Fibroblast of the aortic adventitia (primary cell): ENCODE measurements at places on chromosomes 7 and 10.
A peak's percentile ranks its signal among the peaks of the same experiment; 100 is the strongest.

DNA sequence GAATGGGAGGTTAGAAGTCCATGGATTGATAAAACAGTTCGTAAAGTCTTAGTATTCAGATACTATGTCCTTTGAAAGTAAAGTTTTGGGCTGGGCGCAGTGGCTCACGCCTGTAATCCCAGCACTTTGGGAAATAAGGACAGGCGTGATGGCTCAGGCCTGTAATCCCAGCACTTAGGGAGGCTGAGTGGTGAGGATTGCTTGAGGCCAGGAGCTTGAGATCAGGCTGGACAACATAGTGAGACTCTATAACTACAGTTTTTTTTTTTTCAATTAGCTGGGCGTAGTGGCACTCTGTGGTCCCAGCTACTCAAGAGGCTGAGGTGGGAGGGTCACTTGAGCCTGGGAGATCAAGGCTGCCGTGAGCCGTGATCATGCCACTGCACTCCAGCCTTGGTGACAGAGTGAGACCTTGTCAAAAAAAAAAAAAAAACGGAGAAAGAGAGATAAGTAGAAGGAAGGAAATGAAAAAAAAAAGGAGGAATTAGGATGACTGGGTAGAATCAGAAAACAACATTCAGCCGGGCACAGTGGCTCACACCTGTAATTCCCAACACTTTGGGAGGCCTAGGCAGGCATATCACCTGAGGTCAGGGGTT is 25.7 kb upstream of the AGFG2 start:
- no peak for DNase-seq

DNA sequence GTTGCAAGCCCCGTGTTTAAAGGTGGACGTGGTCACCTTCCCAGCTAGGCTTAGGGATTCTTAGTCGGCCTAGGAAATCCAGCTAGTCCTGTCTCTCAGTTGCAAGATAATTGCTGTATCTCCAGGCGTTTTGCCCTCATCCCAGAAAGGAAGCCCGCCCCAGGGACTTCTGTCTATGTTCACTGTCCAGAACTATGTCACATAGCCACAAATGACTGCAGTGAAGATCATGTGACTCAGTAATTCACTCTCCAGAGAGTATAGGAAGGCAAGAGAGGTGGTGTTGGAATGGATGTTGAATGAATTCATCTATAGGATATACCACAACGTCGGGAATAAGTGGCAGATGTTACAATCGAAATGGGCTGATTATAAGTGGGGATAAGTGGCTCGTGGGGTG is 349 bp upstream of the ERVW-1 start:
- no peak for DNase-seq

DNA sequence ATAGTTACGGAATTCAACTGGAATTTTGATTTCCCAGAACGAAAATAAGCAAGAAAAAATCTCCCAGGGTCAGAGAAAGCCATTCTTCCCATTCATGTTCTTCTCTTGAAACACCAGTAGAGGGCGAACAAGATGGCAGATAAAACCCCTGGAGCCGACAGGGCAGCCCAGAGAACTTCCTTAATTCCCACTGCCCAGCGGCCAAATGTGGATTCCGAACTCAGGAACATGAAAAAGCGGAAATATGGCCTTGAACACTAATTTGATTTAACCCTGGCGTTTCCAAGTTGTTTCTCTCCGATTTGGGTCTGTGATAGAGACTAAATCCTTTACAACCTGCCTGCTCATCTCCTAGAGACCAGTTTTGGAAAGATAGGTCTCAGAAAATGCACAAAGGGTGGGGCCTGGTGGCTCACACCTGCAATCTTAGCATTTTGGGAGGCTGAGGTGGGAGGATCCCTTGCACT is 100.7 kb upstream of the WAC start:
- DNase-seq, result peak; percentile 83

- DNase-seq, result no peak
Measured at GRCh38 chr10:131433568-131433967, 122.0 kb upstream of the TCERG1L start.

DNA sequence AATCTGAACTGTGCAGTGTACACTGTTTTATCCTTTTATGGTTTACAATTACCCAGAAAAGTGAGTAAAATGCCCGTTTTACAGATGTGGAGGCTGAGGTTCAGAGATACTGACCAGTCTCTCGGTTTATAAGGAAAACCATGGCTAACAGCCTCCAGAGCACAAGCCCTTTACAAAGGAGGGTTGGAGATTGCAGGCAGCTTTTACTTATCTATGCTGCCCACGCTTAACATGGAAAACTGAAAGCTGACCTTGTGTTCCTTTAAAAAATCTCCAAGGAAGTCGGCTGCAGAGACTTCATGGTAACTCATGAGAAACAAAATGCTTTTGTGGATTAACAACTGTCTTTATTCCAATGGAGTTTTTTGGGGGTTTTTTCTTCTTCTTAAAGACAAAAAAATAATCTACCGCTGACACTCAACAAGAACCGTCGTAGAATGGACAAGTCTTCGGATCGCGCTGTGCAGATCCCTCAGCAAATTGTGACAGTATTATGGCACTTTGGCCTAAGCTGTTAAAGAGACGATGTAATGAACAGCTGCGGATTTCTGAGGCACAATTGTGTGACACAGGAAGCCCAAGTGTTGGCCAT is 654 bp upstream of the SLF2 start:
- DNase-seq, result peak; percentile 51

DNA sequence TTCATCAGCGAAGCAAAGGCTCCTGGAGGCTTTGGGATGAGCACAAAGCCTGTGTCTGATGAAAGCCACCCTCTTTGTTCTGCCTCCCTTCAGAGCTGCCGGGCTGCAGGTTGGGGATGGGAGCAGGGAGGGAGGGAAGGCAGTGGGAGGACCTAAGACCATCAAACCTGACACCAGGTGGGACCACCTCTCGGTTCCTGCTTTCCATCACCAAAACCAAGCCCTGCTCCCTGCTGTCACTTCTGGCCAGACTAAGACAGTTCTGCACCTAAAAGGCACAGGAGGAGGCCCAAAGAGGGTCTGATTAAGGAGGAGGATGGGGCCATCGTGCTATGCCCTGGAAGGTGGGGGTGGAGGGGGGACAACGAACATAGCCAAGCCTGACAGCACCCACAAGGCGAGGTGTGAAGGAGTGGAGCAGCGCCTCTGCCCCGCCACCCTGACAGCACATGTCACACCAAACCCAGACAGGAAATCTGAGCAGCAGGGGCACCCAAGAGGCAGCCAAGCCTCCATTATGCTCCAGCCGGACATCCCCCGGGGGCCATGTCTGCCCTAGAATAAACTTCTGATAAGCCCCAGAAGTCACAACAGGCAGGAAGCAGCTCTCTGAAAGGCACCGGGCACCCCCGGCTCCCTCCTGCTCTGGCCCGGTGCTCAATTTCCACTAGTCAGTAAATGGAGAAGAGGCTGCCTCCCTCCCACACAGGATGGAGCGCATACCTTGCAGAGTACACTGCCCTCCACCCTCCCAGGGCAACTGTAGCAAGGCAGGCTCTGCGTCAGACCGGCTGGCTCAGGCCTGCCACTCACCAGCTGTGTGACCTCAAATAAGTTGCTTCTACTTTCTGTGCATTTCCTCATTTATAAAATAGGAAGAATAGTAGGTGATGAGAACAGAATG is 48.9 kb downstream of the DLG5 start:
- DNase-seq, result peak; percentile 49

DNA sequence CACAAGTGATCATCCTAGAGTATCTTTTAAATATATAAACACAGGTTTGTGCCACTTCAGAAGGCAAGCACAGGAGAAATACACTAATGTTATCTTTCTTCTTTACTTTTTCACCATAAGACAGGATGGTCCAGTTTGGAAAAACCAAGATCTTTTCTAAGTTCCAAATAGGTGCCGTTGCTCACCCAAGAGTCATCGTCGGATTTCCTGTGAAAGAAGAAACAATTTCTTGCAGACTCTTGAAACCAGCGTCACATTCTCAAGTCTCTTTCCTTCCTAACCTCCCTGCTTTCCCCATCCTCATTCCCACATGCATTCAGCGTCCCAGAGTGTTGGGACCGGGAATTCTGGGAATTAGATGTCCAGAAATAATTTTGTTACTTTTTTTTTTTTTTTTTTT is 42.8 kb upstream of the GSDME start:
- DNase-seq, result no peak

- DNase-seq, result no peak
Measured at GRCh38 chr7:29806995-29807841, 910 bp downstream of the WIPF3 start.

DNA sequence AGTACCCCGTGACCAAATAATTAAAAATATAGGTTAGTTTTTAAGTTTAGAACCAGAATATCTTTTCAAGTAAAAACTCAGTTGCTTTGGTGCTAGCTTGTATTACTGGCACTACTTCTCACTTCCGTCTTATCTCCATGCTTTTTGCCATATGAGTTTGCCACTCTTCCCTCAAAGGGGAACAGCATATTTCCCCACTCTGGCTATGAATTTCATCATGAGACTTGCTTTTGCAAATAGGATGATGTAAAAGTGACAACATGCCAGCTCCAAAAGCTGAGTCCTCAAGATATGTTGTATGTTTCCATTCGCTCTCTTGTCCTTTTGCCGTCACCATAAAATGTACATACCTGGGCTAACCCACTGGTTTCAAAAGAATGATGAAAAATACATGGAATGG is 178.1 kb upstream of the SEMA3A start:
- DNase-seq, result peak; percentile 66

DNA sequence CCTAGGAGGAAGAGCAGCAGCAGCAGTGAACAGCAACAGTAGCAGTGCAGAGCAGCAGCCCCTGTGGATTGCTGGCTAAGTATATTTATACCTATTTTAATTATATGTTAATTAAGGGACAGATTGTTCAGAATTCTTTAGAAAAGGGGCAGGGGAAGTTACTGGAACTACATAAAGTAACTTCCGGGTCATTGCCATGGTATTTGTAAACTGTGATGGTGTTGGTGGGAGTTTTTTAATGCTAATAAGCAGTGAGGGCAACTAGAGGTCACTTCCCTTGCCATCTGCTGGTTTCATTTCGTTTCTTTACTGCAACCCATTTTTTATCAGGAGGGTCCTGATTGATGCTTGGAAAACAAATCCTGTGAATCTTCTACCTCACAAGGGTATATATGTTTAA is 229.8 kb upstream of the PODXL start:
- no peak for DNase-seq

- peak; percentile 34 for DNase-seq
Measured at GRCh38 chr10:73494877-73495225, 973 bp downstream of the PPP3CB start.

GRCh38 chr10:109022417-109023049 is 900.8 kb downstream of the XPNPEP1 start:
- DNase-seq, result no peak

DNA sequence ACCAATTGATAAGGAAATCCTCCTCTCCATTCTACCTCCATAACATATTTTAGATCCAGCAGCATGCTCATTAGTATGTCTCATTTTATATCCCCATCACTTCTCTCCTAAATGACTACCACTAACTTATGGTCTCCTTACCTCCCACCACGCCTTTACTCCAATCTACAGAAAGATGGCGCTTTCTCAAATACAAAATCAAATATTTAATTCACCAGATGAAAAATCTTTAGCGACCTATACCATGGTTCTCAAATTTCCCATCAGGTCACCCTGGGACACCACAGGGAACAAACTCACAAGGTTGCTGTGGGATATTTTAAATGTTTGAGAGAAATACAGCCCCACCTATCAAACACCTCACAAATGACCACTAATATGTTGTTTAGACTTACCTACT is 27.0 kb upstream of the EBLN1 start:
- no peak for DNase-seq

DNA sequence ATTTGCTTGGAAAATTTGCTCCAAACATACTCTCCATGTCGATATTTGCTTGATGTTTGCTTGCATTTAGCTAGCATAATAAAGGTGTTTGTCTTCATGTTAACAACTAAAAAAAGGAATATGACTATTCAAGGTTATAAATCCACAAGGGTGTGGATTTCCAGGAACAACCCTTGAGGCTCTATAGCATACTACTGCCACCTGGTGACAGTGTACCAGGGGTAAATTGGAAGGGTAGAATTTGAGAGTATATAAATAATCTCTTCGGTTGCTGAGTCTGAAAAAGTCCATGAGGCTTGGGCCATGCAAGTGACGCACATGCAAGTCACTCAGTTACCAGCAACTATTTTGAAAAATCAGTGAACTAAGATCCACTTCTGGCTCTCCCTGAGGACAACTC is 68.4 kb downstream of the SLIT1 start:
- peak; percentile 11 for DNase-seq

DNA sequence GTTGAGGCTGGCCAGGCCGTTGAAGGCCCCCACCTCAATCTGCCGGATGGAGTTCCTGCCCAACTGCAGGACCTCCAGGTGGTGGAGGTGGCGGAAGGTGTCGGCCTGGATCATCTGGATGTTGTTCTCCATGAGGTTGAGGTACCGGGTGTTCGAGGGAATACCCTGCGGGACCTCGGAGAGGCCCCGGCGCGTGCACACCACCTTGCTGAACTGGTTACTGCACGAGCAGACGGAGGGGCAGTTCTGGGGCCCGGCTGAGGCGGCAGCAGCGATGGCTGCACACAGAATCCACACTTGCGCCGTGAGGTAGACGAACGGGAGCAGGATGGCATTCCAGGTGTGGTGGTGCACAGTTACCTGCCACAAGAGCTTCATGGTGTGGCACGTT is 979 bp downstream of the LRRC4 start:
- DNase-seq, result no peak

DNA sequence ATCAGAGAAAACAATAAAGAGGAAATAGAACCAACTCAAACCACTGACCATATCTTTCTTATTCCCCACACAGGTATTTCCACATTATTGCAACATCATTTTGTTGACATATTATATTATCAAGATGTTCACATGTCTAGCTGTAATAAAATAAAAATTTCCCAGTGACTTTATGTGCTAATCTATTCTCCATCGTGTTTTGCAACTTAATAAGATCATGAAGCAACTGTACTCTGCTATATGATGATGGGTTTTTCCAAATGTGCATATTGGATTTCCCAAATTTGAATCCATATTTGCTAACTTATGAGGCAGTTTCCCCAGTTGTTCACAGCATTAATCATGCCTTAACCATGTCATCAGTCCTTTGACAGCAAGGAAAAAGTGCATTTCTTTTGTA is 127.8 kb downstream of the ITGB8 start:
- no peak for DNase-seq

GRCh38 chr10:35570397-35570796 is 34.7 kb upstream of the GJD4 start:
- no peak for DNase-seq

- DNase-seq, result no peak
Measured at GRCh38 chr7:88339195-88339922, 32.7 kb upstream of the STEAP4 start.

- peak; percentile 66 for DNase-seq
Measured at GRCh38 chr7:19113855-19114550, 3.4 kb downstream of the TWIST1 start.

GRCh38 chr7:14252458-14252857 is 263.0 kb upstream of the ETV1 start:
- no peak for DNase-seq

DNA sequence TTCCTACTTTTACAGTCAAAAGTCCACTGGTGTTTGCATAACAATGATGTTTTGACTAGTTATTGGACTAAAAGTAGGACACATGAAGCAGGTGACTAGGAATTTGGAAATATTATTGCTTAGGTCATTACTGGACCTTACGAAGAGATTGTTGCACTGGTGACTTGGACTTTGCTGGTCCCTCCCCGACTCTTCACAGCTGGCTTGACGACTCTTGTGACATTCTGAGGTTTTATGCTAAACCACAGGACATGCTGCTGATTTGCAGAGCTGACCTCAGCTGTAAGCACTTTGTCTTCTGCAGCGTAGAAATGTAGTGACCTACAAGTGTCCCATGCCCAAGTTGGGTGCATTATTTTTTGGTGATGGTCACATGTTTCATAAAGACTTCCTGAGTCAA is 21.9 kb downstream of the PCBD1 start:
- DNase-seq, result no peak

GRCh38 chr7:113945018-113945938 is 26.5 kb upstream of the PPP1R3A start:
- DNase-seq, result no peak
